HEK293T (cell line): ENCODE measurements at places on chromosomes 2 and 18.
A peak's percentile ranks its signal among the peaks of the same experiment; 100 is the strongest.

DNA sequence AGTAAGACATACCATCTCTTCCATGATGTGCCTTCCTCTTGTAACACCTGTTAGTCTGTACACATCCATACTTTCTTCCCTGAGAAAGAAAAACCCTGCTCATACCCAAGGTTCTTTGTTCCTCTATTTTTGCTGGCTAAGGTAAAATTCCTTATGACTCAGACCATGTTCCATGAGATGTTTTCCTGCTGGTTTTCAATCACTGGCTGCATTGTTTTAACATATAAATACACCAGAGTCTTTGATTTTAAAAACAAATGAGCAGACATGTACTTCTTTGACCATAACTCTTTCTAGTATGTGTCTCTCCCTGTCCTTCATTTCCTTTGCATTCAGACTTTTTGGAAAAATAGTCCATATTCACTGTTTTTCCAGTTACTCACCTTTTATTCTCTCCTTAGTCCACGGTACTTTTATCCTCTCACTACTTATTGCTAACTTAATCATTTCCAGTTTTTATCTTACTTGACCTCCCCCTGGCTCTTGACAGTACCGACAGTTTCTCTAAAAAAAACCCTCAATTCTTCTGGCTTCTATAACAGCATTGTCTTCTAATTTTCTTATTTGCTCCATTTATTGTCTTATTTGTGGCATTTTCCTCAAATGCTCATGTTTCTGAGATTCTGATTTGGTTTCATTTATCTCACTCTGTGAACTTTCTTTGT lies 4.3 kb downstream of the VAPA start:
- DNase-seq: no peak

GRCh38 chr2:224009605-224010315 lies 29.3 kb downstream of the SERPINE2 start:
- no peak for DNase-seq

DNA sequence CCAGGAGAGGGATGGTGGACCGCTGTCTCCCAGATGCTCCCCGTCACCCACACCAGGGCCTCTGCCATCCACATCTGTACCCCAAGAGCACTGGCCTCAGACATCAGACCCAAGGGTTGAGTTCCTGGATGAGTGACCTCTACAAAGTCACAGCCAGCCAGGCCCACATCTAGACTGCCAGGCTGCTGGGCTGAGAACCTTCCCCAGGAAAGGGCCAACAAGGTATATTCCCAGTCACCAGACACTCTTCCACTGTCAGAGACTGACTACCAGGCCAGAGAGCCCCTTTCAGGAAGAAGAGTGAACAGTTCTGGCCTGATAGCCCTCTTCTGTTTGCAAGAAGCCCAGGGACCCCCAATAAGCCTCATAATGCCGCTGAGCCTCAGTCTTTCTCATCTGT lies 44.3 kb downstream of the C1QL2 start:
- DNase-seq: no peak

- DNase-seq: no peak
Measured at GRCh38 chr2:209933499-209934483, 68.6 kb upstream of the RPE start.

DNA sequence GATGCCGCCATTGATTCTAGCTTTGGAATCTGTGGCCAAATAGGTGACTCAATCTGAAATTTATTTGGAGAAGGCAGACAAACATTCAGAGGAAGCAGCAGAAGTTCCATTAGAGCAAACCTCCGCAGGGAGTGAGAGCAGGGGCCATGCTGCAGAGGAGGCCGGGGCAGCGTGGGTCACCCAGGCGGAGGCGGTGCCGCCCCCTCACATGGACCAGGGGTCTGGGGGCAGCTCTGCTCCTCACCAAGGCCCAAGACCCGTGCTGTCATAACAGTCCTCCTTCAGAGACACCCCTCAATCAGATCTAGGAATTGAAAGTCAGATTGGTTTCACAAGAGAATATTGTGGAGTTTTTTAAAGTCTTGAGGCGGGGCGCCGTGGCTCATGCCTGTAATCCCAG lies 92.4 kb downstream of the GBX2 start:
- DNase-seq: no peak

DNA sequence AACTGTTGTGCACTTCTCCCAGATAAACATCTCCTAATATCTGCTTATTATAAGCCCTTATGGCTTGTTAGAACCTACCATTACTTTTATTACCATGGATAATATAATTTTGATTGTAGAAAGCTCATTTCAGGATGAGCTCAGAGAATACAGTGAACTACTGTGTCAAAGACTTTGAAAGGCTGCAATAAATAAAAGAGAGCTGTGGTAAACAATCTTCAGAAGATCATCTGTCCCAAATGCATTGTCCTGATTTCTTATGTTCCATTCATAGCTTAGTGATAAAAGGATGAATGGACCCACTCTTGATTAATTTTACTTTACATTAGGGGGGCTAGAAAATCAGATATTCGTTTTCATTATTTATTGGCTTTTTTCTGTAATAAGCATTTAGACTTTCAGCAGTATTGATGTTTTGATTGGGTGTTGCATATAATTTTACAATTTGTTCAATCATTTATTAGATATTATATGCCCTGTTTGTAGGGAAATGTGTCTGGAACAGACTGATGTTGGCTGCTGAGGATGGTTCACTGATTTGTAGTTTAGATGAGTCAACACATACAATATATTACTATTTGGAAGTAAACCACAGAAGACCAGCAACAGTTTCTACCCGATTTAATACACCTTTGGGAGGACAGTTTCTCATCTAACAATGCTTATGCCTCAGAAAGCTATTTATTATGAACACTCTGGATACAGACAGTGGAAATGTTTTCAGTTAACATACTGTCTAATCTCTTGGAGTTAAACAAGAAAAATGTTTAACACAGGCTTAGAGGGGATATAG lies 147.2 kb downstream of the TMEFF2 start:
- no peak for DNase-seq

DNA sequence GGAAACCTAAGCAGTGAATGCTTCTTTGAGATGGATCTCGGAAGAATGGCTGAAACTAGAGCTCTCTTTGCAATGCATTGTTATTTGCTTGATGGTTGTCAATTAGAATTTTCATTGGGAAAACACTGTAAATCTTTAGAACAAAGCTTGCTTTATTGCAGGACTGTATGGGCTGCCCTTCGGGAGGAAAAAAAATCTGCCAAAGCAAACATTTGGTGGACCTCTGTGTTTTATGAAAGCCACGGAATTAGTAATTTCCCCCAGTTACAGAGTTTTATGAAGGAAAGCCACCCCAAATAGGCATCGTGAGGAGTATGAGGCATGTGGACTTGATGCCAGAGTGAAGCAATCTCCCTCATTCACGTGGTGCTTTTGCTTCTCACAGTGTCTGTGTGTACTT lies 33.5 kb downstream of the RHBDD1 start:
- no peak for DNase-seq

GRCh38 chr2:231189571-231190495 lies 8.6 kb upstream of the ARMC9 start:
- no peak for DNase-seq

GRCh38 chr2:127407661-127408003 lies 10.6 kb upstream of the PROC start:
- no peak for DNase-seq

- no peak for DNase-seq
Measured at GRCh38 chr18:4119127-4119648, 335.9 kb downstream of the DLGAP1 start.

GRCh38 chr2:148716378-148716920 lies 71.9 kb downstream of the EPC2 start:
- no peak for DNase-seq

DNA sequence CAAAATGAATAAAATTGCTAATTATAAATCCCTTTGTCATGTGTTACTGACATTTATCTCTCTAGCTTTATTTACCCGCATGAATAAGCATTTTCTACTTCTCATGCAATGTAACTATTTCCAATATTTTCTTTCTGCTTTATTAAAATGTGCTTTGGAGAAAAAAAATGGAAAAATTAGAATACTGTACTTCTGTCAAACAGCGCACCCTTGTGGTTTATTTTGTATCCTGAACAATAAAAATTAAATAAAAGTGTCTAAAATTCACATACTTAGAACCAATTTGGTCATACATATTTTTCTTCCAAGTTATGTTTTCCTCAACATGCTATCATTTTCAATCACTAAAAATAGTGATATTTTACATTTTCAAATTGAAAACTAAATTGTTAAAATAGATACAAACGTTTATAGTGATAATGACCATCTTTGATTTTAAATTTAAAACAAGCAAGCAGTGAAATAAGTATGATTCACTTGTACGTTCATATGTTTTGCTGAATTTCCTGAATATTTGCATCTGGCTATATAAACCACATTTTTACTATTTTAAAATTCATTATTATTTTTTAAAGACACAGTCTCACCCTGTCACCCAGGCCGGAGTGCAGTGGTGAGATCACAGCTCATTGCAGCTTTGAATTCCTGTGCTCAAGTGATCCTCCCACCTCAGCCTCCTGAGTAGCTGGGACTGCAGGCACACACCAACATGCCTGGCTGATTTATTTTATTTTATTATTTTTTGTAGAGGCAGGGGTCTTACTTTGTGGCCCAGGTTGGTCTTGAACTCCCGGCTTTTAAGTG lies 95.9 kb upstream of the GRB14 start:
- no peak for DNase-seq

DNA sequence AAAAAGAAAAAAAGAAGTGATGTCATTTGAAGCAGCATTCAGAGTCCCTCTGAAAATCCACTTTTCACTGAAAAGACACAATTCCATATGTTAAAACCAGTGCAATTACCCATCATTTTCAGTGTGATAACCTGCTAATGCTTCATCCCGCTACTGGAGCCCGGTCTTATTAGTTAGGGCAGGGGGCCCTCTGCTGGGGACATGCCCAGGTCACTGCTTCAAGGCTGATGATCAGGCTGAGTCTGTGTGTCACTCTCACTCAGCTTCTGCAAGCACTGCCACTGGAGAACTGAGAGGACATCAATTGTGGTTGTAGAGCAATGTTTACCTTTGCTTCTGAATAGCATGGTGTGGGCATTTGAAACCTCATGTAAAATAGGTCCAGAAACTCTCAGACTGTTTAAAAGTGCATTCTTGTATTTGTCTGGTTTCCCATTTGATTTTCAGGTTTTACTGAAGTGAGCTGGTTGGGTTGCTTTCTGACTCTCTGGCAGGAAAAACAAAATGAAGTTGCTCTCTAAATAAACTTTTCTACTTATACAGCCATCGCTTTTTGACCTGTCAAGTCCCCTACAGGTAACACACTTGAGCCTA lies 49.2 kb upstream of the NXPH2 start:
- DNase-seq: peak; percentile 62
